NCI-H1092 (cell line): ENCODE measurements at places on chromosomes 4 and X.

GRCh38 chr4:112982680-112983079 lies 66.8 kb upstream of the ANK2 start:
- DNase-seq = no peak

- DNase-seq = no peak
Measured at GRCh38 chr4:153189016-153189801, 15.0 kb upstream of the TRIM2 start.

DNA sequence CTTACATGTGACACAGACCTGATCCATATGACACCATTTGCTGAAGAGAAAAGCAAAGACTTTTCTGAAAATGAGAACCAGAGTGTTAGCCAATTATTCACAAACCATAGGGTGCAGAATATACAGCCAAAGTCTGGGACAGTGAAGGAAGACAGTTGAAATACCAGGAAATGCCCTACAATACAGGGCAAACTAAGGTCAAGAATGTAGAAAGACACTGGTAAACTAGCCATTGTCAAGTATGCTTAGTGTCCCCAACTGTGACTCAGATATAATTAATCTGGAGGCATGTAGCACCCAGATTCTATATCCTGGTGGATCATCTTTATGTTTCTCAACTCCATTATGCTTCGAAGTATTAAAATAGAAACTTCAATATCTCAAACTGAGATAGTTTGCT lies 200.9 kb upstream of the FSTL5 start:
- DNase-seq = no peak

DNA sequence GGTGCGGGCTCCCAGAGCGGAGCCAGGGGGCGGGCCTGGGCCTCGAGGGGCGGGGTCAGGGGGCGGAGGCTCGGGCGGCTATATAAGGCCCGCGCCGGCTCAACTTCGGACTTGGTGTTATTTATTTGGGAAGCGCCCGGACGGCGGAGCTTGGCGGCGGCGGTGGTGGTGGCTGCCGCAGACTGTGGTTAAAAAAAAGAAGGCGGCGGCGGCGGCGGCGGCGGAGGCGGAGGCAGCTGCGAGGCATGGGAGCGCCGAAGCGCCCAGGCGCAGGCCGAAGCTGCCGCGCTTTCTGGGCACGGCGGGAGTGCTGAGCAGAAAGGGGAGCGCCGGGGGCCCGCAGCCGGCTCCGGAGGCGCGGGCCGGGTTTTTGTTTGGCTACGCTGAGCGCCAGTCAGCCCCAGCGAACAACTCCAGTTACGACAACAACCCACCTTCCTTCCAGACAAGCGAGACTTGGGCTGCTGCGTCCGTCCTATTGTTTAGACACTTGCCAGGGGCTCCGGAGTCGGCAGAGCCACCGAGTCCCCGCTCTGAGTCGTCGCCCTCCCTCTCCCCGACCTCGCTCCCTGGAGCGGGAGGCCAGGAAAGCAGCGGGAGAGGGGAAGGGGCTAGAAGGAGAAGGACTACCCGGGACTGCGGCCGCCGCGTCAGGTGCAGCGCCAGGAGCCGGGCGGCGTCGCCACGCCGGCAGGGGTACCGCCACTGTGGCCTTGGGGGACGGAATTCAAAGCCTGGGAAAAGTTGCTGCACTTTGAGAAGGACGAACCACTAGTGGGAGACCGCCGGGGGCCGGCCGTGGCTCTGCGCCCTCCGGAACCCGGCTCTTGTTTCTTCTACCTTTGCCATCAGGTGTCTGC lies at the start of gene SLIT2:
Gene SLIT2 (plus strand): TSS at position 110 of the 860 bp plus-strand sequence. CDS start 1,911 bp downstream, outside the sequence.
- DNase-seq = peak; percentile 84

GRCh38 chr4:181301735-181302710 lies 941.2 kb upstream of the TENM3 start:
- DNase-seq = peak; percentile 55
